ENCODE measurements at places on chromosomes 5 and 9. TPM values are rescaled to one million over a fixed set of nuclear protein-coding genes. Genes with fewer than 3 reads are reported as not detected.
A peak's percentile ranks its signal among the peaks of the same experiment; 100 is the strongest.

DNA sequence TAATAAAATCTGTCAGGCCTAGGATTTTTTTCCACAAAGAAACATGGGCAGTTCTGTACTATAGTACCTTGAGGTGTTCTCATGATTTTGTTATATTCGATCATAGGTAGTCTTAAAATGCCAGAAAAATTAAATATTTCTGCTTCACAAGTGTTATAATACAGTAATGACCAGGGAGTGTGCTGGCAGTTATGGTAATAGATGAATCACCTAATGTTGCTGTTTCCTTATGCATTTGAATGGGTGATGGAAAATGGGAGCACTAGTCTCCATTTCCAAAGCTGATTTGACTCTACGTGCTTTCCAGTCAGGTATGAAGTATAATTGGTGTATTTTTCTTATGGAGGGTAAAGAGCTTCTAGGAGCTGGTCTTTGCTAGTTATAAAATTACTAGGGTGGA, 23.8 kb downstream of the OGN start:
- no peak for DNase-seq

DNA sequence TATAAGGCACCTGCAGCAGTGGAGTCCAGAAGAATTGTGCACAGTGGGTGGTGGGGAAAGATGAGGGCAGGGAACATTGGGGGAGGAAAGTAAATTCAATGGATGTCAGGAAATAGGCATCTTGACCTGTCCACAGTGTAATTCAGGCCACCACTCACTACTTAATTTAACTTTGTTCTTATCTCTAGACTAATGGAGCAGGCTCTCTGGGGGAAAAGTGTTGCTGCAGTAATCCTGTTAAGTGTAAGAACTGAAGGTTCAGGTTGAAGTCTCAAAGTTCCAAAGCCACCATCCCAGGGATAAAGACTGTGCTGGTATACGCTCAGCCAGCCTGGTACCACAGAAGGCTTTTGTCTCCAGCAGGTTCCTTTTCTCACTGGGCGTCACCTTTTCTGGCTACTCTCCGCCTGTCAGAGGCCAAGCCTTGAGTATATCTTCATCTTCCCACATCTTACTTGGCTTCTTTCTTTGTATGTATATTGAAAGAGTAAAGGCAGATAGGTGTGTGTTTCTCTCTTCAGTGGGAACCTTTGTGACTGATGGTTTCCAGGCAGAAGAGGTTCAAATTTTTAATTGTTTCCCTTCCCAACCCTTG, 150.9 kb upstream of the DMRT1 start:
- no peak for DNase-seq

- no peak for DNase-seq
Observed at GRCh38 chr9:27537027-27537435, 7.4 kb upstream of the MOB3B start.

GRCh38 chr5:92309336-92309991, 926.3 kb upstream of the ARRDC3 start:
- peak; percentile 24 for DNase-seq

Gene MYMK
- not detected for total RNA-seq

DNA sequence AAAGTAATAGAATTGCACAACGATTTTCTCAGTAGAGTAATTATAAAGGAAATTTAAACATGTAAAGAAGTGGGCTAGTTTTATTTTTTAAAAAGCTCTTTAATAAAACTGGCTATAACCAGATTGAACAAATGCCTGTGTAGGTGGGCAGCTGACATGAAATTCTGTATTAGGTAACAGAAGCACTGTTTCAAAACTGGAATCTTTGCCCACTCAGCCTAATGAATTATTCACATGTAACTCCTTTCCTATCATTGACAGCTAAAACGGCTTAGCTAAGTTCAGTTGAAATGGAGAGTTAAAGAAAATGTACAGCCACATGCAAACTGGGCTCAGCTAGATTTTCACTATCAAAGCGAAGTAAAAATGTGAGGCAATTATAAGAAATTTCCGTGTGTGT, 1300.1 kb upstream of the ACO1 start:
- no peak for DNase-seq

Gene TSLP
- total RNA-seq, result not detected

DNA sequence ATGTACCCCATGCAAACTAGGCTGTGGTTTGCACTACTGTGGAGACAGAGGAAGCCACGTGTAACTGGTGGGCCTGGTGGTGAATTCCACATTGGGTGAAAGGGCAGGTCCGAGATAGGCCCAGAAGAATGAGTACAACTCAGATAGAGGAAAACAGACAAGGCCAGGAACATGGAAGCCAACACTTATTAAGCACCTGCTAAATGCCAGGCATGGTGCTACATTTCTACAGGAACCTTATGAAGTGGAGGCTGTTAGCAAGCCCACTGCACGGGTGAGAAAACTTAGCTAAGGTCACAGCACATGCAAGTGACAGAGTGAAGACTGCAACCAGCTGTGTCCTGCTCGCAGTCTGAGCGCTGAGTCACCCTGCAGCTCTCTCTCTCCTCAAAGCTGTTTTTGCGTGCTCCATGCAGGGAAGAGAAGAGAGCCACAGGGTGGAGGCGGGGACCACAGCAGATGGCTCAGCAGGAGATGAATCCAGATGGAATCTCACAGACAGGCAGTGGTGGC, 65.5 kb upstream of the SPTLC1 start:
- DNase-seq, result no peak

Gene LMAN2
- 140 TPM for total RNA-seq

Gene CLINT1
- total RNA-seq, result 81.6 TPM

- peak; percentile 48 for DNase-seq
Observed at GRCh38 chr5:100827481-100827889, 75.6 kb downstream of the ST8SIA4 start.

- DNase-seq, result no peak
Observed at GRCh38 chr9:136952876-136953770, 1.1 kb downstream of the LCN12 start.

DNA sequence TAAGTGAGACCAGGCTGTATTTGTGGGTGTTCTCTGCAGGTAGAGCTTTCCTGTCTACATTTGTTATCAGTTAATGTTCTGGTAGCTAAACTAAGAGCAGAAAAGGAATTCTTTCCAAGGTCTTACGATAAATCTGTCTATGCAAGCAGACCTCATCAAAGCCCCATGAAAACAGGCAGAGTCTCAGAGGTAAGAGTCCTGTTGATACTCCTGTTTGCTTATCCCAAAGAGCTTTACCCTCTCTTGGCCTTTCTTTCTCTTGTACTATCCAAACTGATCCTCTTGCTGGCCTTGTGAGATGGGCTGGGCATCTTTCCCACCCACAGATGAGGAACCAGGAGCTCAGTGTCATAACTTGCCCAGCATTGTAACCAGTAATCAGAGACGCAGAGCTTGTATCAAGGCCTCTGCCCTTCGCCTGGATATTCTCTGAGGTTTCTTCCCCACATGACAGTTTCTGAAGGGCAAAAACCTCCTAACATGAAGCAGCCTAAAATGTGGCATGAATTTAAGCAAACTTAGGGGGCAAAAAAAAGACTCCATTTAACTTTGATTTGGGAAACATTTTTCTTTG, 33.5 kb downstream of the PRKACG start:
- no peak for DNase-seq

- DNase-seq, result peak; percentile 12
Observed at GRCh38 chr5:112419986-112420864, 1.1 kb upstream of the EPB41L4A start.

DNA sequence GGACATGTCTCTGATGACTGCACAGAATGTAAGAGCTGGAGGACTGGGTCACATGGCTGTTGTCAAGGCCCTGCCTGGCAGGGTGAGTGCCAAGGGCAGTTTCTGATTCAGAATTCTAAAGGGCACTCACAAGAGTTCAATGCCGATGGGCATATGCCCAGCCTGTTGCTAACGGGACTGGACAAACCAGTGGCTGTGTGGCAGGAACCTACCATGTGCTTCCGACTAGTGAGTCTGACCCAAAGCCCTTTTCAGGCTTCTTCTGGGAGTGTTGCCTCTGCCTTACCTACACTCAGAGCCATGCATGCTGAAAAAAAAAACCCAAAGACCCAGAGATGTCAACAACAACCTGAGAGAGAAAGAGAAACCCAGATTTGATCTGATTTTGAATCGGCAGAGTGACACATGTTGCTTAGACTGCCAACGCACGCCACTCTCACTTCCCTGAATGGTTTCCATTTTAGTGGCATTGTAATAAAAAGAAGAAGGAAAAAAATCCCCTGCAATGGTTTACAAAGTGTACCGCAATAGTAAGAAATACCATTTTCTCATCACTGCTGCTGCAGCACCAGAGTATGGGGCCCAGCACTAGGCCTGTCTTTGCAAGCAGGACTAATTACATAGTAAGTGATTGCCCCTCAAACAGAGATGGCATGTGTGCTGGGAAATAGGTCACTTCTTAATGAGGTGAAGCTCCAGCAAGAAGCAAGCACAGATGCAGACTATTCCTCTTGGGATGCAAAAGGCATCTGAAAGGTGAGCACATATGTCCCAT, 194.3 kb downstream of the PALM2AKAP2 start:
- no peak for DNase-seq

DNA sequence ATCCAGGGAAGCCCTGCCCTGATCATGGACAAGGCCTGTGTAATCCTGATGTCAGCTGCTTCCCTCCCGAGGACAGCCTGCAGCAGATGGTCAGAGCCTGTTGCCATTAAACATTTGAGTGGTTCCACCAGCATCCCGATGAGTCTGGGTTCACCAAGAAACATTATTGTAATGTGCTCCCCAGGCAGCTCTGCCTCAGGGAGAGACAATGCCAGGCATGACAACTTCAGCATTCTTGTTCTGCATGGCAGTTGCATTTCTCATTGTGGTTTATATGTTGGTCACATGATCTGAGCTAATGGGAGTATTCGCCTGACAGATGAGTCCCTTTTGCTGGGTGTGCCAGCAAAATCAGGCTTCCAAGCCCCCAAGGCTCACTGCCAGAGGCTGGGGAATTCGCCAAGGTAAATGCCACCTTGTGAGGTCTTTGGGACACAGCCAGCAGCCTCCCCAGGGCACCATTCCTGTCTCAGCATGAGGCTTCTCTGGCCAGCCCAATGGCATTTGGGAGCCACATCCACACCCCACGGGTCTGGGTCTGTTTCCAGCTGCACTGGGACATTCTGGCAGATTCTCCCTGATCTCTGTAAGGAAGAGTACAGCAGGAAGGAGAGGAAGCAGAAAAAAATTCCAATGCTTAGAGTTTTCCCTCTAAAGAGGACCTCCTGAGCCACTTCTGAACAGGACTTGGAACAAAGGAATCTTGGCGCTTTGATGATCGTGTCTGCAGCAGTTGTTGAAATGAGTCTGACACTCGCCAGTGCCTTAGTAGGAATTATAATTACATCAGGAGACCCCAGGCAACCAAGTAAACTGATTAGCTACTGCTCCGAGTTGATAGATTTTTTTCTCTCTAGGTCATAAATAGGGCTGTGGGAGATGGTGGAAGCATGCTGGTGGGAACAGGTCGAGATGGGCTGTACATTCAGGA, 18.7 kb downstream of the KCNIP1 start:
- DNase-seq, result no peak

Gene SOHLH1
- total RNA-seq, result not detected

Gene NOTCH1
- total RNA-seq, result 13.4 TPM

GRCh38 chr5:140671472-140672125, 1.8 kb downstream of the DND1 start:
- no peak for DNase-seq

Gene WNT8A
- not detected for total RNA-seq

Gene CBY3
- total RNA-seq, result 0.39 TPM
